ENCODE measurements at places on chromosomes 7 and 10.

DNA sequence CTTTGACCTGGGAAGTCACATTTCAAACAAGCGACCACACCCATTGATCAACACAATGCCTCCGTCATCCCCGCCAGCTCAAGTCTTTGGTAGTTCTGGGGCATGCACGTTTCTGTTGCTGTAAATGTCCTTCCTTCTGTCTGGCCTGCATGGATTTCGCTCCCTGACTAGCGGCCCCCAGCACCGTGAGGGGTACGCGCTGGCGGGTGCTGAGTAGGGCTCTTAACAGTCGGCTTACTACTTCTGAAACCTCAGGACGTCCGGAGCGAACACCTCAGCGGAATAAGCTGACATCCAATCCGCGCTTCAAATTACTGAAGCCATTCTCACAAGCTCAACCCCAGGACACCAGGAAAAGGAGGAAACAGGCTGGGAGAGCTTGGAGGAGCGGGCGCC lies 505 bp downstream of the NUDCD3 start:
- no peak for DNase-seq

DNA sequence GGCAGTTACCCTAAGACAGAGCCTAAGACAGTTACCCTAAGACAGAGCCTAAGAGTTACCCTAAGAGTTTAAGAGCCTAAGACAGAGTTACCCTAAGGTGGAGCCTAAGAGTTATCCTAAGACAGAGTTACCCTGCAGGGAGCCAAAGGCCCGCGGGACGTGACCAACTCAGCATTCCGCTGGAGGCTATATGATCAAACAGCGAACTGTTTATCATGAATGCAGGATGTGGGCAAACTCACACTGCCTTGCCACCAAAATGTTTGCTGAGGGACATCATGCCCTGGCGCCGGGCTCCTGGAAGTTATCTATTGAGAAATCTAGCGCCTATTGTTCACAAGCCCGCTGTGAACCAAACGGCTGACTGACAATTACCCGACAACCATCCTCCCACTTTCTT lies 49.9 kb downstream of the BLVRA start:
- no peak for DNase-seq

GRCh38 chr10:132173185-132173584 lies 13.6 kb upstream of the DPYSL4 start:
- no peak for DNase-seq

DNA sequence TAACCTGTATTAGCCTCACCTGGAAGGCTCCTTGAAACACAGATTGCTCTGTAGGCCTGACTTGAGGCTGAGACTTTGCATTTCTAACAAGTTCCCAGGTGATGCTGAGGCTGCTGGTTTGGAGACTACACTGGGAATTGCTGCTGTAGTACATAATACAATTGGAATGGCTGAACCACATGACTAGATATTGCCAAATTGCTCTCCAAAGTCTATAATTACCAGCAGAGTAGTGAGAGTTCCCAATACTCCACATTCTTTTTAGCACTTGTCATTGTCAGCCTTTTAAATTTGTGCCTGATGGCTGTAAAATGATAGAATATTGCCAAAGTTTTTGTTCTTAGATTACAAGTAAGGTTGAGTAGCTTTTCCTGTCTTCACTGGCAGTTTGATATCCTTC lies 39.9 kb downstream of the PLEKHA8 start:
- no peak for DNase-seq

DNA sequence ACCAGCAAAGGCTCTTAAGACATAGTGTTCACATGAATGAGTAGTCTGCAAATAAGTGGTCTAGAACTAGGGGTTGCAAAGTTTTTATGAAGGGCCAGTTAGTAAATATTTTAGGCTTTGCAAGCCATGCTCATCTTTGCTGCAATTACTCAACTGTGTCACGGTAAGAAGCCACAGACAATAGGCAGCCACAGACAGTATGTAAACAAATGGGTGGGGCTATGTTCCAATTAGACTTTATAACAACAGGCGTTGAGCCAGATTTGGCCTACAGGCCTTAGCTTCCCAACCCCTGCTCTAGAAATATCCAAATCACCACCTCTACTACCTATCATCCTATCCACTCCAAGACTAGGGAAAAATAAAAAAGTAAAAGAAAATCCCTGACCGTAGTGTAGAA lies 9.2 kb downstream of the IKZF5 start:
- no peak for DNase-seq
